ENCODE measurements at places on chromosomes 2 and 18.

DNA sequence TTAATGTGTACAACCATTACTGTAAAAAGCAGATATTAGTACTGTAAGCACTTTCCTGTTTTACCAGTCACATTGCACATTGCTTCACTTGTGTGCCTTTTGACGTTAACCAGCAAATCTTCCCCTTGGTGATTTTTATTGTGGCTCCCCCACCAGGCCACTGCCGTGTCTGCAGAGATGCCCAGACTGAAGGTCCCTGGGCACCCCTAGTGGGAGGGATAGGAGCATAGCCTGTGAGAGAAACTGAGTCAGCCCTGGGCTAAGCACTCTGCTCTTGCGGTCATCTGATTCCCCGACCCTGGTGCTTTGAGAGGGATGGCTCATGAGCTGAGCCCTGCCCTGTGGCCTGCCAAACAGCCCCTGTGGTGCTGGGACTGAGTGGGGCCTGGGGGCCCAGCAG lies 73.4 kb downstream of the INPP4A start:
- DNase-seq: no peak

DNA sequence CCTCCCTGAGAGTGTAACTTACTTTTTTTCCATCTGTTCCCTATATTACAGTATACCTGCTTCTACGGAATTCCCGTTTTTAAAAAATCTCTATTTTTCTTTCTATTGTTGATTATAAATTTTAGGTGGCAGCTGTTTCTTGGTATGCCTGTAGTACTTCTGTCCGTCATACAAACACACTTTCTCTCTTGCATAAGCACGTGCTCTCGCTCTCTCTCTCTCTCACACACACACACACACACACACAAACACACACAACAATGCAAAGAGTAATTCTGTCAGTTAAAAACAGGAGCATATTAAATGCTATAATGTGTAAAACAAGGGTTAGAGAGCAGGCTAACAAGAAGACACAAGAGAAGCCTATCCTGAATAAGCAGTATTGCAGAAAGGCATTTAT lies 140.5 kb downstream of the THADA start:
- no peak for DNase-seq

DNA sequence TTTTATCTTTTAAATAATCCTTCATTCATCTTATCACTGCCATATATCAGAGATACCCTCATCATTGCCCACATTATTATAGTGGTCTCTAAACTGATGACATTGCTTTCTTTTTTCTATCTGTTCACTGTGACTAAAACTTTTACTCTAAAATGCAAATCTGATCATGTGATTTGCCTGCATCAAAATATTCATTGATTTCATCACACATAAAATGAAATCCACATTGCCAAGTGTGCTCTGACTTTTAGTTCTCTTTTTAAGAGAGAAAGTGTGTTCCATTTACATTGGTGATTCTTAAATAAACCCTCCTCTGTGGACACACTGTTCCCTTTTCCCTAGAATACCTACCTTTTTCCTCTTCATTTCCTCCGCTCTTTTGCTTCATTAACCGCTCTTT lies 7.5 kb downstream of the REL start:
- DNase-seq: no peak

DNA sequence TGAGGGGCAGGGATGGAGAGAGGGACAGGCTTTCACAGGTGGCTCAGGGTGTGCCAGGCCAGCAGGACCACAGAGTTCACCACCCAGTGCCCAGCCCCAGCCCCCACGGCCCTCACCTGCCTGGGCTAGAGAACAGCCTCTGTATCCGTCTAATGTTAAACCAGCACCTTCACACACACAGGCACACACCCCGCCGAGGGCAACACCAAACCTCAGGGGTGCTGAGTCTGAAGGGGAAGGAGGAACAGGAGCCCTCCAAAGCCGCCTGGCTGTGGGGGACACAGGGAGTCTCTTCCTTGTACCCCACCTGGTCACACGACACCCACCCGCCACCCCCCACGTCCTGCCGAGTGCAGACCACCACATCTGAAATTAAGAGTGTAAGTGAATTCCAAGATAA lies 205.8 kb upstream of the SALL3 start:
- DNase-seq: no peak

- no peak for DNase-seq
These were observed 541.7 kb downstream of the MBD2 start for GRCh38 chr18:53682796-53683195.

DNA sequence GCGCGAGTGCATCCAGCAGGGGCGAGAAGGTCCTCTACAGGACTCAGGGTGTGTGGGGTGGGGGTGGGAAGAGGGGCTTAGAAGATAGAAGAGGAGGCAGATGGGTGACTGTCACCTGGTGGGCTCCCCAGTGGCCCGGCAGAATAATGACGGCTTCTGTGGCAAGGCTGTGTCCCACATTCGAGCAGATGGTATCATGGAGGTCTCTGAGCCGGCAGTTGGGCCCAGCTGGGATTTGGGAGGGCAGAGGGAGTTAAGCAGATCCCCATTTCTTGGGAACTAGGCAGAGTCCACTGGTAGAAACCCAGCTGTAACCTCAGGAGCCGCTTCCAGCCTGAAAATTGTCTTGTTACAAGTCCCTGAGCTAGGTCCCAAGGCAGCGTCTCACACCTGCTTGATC lies 28.4 kb upstream of the DTNB start:
- DNase-seq: no peak

GRCh38 chr18:25518716-25519053 lies 166.7 kb upstream of the ZNF521 start:
- no peak for DNase-seq

DNA sequence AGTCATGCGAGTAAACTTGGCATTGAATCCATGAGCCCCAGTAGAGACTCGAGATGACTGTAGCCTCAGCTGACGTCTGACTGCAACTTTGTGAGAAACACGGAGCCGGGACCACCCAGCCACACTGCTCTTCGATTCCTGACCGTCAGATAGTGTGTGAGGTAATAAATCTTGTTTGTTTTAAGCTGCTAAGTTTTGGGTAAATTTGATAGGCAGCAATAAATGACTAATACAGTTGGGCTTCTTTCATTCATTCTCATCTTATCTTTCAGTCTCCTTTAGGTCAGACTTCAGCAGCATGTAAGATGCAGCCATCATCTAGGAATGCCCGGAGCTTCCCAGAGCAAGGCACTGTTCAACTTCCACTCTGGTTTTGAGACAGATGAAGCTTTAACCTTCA lies 8.0 kb upstream of the KLHL29 start:
- DNase-seq: no peak

DNA sequence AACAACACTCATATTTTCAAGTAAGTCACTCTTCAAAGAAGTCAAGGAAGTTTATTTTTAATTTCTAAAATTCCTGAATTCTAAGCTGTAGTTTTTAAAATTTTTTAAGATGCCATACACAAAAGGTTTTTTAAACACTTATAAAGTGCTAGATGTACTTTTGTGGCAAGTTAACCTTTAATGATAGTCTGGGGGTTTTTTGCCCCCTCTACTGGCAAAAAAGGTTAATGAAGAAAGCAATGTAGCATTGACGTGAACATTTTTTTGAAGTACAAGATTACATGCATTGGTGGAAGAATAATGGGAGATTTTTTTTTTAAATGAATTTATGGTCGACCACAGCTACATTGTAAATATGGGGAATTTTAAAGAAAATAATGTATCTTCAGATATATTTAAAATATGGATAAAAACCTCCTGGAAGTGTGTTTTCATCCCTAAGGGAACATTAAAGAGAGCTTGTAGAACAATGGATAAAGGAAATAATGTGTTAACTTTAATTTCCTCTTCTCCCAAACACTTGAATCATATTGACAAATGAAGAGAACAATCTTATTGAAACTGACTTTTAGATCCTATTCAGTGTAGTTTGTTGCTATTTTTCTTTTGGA lies 12.6 kb downstream of the ITPRID2 start:
- DNase-seq: no peak

DNA sequence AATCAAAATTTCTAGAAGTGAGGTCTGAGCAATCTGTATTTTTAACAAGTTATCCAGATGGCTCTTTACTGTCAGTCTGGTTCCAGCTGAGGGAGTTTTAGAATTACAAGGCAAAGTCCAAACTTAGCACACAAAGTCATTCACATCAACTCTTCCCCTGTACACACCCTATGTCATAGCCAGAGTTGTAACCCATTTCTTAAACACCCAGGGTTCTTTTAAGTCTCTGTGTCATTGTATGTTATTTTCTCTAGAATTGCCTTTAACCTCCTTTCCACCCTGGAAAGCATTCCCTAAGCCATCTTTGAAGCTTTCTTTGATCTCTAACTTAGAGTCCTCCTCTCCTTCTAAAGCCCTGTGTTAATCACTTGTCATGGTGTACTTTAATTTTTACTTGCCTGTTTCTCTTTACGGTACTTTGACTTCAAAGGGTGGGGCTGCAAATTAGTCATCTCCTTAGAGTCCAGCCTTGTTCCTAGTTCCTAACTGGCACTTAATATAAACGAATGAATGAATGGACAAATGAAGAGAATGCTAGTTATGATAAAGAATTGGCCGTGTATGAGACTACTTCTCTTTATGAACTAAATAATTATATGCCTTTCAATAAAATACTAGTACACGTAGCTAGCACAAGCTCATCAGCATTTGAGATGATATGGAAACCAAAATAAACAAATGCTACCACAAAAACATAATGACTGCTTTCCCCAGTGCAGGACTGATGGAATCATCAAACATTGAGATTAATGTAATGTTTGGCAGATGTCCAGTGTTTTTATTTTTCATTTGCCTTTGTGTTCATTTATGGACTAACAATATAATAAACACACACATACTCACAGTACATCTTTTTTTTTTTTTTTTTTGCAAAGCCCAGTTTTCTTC lies 11.9 kb upstream of the ACTR3 start:
- DNase-seq: no peak

- DNase-seq: no peak
These were observed 162.5 kb downstream of the NDUFA10 start for GRCh38 chr2:239862613-239863012.

DNA sequence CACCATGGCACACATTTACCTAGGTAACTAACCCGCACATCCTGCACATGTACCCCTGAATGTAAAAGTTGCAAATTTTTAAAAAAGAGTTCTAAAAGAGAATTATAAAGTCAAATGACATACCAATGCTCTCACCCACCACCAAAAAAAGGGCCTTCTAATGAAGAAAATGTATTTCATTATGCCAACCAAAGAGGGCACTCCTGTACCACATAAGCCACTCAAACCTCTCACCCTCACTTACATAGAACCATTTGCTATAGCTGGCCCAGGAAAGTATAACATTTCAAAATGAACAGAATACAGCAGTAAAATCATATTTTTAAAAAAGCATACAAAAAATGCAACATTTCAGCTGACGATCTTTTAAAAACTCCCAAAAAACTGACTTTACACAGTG lies 241.5 kb upstream of the PKDCC start:
- no peak for DNase-seq

DNA sequence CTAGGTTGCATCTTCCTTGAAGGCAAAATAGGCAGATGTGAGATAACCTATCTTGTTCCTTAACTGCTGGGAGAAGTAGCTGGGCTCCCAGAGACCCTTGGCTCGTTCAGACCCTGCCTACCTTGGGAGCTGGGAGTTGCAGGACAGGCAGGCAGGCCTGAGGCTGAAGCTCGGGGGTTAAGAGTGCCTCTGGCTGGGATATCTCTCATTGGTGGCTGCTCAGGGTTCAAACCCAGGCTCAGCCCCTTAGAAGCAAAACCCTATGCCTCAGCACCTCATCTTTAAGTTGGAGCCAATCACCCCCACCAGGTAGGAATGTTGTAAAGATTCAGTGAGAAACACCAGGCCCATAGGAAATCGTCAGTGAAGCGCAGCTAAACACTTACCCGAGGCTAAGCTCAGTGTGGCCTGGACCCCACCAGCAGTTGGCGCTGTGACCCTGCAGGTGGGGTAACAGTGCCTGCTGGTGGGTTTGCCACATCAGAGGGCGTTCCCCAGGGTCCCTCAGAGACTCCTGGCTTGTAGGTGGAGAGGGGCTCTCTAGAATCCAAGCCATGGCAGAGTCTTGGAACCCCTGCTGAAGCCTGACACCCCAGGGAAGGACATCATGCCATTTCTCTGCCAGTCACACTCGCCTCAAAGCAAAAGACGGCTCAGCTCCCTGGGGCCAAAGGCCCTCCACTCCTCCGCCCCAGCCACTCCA lies 54.6 kb upstream of the GPR17 start:
- DNase-seq: peak; percentile 92

GRCh38 chr2:85076618-85077274 lies 56.4 kb upstream of the TCF7L1 start:
- DNase-seq: no peak

GRCh38 chr2:5661362-5661761 lies 30.8 kb upstream of the SOX11 start:
- DNase-seq: no peak

DNA sequence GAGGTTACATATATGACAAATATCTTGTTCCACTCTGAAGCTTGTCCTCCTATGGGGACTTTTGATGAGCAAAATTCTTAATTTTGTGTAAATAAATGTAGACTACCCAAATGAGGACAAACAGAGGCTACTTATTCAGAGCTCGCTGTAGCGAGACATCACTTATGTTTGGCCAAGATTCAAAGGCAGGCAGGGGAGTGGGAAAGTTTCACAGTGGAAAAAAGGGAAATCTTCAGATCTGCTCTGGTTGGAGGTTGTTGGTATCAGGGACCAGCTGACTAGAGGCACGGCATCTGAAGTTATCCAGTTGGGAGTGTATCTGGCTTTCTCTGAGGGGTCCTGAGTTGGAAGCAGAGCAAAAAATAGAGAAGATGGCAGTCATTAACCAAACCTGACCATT lies 1.3 kb downstream of the PLB1 start:
- DNase-seq: no peak

DNA sequence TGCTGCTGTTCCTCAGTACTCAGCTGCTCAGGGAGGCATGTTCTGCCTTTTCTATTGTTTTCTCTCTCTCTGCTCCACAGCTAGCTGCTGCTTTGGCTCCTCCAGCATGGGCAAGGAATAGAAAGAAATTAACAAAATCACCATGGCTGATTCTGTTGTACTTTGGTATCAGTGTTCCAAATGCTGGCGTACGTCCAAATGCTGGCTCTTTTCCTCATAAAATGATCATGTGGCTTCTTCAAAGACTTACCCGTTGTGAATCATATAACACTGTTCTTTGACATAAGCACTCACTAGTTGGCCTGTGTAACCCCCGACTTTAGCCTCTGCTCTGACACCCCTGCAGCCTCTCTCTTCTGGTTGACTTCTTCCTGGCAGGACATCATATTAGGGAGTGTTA lies 547.6 kb downstream of the CPS1 start:
- DNase-seq: no peak

DNA sequence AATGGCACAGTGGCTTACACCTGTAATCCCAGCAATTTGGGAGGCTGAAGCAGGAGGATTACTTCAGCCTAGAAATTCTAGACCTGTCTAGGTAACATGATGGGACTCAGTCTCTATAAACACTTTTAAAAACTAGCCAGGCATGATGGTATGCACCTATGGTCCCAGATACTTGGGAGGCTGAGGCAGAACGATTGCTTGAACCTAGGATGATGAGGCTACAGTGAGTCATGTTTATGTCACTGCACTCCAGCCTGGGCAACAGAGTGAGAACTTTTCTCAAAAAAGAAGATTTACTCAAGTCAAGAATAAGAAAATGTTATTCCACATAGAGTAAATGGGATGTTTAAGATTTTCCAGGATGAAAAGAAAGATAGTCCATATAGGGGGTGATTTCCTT lies 158.6 kb downstream of the HNMT start:
- no peak for DNase-seq

- DNase-seq: no peak
These were observed 12.3 kb downstream of the PARD3B start for GRCh38 chr2:204557604-204558003.
